ENCODE measurements at places on chromosomes 11 and 22.

DNA sequence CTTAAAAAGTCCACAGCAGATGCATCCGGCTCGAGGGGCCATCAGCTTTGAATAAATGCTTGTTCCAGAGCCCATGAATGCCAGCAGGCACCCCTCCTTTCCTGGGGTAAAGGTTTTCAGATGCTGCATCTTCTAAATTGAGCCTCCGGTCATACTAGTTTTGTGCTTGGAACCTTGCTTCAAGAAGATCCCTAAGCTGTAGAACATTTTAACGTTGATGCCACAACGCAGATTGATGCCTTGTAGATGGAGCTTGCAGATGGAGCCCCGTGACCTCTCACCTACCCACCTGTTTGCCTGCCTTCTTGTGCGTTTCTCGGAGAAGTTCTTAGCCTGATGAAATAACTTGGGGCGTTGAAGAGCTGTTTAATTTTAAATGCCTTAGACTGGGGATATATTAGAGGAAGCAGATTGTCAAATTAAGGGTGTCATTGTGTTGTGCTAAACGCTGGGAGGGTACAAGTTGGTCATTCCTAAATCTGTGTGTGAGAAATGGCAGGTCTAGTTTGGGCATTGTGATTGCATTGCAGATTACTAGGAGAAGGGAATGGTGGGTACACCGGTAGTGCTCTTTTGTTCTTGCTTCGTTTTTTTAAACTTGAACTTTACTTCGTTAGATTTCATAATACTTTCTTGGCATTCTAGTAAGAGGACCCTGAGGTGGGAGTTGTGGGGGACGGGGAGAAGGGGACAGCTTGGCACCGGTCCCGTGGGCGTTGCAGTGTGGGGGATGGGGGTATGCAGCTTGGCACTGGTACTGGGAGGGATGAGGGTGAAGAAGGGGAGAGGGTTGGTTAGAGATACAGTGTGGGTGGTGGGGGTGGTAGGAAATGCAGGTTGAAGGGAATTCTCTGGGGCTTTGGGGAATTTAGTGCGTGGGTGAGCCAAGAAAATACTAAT lies 1.9 kb downstream of the NEAT1 start:
- DNase-seq: no peak

DNA sequence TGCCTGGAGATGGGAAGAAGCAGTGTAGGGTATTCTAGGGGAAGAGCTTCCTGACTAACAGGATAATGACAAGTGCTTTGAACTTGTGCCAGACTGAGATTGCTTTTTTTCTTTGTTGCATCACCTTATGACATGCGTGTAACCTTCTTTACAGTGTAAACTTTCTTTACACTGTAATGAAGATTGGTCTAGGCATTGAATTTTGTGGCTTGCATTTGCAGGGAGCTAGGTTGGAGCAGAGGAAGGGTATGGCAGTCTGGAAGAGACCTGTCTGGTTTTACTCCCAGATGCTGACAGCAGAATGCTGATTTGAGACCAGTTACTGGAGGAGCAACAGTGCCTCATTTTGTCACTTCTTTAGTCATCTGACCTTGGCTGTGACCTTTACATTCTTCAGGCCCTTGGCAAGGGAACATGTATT lies 5.6 kb downstream of the DDB2 start:
- DNase-seq: no peak

DNA sequence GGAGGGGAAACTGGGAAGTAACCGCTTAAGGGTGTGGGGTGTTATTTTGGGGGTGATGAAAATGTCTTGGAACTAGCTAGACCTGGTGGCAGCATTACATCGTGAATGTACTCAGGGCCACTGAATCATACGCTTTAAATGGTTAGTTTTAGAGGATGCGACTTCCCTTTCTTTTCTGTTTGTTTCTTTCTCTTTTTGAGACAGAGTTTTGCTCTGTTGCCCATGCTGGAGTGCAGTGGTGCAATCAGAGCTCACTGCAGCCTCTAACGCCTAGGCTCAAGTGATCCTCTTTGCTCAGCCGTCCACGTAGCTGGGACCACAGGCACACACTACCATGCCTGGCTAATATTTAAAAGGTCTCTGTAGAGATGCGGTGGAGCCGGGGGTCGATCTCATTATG lies 5.6 kb upstream of the MIAT start:
- DNase-seq: no peak

DNA sequence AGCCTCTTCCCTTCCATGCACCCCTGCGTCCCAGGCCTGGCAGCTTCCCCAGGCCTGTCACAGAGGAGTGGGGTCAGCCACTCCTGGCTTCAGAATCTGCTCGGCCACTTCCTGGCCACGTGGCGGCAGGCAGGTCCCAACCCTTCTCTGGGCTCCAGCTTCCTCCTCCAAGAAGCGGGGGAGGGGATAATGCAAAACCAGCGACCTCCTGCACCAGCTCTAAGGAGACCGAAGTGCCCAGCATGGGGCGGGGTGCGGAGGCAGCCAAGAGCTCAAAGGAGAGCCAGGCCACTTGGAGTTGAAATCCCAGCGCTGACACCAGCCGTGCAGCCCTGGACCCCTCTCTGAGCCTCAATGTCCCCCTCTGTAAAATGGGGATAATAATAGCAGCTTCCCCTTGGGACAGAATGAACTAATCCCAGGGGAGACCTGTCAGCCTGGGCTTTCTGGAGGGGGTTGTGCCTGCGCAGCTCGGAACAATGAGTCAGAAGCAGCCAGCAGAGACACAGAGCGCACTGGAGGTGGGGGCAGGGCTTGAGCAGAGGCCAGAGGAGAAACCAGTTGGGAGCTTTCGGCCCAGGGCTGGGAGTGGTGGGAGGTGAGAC lies 22.8 kb upstream of the PICK1 start:
- DNase-seq: peak; percentile 79

GRCh38 chr22:32849501-32849900 lies 48.0 kb downstream of the TIMP3 start:
- no peak for DNase-seq

DNA sequence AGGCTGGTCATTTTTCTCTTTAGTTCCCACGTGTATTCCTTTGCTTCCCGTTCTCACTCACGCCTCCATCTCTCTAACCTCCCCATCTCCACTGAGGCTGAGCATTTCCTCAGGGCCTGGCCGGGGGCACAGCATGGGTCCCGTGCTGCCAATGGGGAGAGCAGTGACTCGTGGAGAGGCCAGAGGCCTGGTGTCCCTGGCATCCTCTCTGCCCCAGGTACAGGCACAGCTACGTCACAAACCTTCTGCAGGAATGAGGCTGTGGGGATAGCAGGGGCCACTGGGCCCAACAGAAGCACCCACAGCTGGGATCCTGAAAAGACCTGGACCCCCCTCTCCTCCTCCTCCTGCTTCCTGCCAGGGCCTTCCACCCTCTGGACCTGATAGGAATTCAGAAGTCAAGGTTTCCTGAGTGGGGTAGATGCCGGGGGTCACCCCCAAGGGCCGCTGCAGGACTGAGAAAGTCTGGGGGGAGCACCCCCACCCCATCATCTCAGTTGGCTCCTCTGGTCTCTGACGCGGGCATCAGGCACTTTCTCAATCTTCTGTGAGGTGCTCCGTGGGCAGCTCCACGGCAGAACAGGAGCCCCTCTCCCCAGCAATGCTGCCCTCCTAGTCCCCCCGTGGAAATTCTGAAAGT lies 11.8 kb downstream of the PNPLA5 start:
- no peak for DNase-seq

GRCh38 chr11:105790840-105791239 lies 181.0 kb downstream of the GRIA4 start:
- DNase-seq: no peak

GRCh38 chr22:19132153-19132552 lies 1.0 kb downstream of the TSSK2 start:
- DNase-seq: no peak

DNA sequence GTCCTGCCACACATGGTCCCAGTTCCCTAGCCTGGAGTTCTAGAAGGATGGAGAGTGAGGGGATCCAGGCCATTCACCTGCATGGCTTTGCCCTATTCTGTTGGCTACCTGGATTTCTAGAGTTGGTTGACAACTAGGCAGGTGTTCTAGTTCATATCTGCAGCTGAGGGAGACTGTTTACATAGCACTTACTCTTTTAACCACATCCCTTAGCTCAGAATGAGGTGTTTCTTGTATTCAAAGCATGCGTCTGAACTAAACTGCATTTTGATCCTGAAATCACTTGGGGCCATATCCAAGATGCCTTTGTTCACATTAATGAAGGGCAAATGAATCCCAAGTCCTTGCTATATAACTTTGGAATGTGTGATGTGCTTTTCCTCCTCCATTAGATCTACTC lies 60.9 kb downstream of the SYT13 start:
- no peak for DNase-seq

DNA sequence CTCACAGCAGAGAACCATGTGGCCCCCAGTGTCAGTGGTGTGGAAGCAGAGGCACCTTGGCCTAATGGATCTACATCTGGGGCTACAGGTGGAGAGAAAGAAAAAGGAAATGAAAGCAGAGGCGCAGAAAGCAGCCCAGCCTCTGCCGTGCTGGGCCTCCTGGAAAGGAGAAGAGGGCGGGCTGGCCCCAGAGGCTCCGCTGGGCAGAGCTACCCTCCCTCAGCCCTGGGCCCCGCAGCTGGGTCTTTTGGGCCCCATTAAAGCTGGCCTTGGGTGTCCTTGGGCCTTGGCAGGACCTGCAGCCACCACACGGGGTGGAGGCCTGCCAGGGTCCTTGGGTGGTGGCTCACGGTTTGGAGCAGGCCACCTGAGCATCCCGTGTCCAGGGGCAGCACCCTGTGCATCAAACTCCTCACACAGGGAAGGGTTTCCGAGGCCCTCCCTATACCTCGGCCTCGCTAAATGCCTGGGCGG lies 31.6 kb upstream of the GAL start:
- no peak for DNase-seq

DNA sequence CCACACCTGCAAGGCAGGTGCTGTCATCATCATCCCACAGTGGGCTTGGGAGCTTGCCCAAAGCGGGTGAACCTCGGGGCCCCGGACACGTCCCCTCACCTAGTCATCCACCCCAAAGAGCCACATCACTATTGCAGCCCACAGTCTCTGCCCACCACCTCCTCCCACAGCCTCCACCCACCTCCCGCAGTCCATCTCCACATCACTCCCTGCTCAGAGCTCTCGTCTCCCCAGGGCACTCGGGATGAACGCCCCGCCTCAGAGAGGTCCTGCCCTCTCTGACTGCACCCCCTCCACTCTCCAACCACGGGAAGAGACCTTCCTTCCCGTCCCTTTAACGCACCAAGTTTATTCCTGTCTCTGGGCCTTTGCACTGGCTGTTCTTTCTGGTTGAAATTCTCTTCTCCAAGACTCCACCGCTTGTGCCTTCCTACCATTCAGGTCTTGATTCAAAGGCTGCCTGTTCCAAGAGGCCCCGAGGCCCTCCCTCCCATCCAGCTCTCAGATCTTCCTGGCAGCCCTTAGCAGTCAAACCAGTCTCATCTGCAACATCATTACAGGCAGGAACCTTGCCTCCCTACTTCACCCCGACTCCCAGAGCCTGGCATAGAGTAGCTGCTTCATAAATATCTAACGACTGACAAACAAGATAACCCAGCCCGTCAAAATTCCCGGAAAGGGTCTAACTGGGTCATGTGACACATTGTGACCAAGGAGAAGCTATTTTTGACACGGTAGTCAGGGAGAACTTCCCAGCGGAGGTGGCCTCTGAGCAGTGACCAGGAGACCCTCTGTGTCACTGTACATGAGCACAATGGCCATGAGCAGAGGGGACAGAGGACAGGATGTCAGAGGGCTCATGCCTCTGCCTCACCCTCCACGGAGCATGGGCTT lies 11.1 kb downstream of the KCNJ4 start:
- DNase-seq: no peak

DNA sequence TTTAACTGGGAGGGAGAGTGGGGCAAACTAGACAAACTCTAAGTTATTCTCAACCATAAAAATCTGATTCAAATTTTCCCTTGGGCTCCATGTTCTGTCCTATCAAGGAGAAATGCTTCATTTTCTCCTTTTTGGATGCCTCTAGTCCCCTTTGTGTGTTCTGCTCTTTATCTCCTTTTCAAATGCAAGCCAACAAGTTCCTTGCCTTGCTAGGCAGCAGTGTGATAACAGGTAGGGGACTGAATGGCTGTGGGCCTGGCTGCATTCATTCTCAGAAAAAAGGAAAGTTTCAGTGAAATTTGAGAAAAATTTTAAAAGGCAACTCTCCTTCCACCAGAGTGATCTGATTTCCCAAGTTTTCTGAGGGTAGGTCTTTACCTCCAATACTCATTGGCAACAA lies 26.9 kb upstream of the MMP8 start:
- no peak for DNase-seq

- peak; percentile 81 for DNase-seq
Observed at GRCh38 chr11:65420979-65421793, 1.4 kb upstream of the NEAT1 start.

DNA sequence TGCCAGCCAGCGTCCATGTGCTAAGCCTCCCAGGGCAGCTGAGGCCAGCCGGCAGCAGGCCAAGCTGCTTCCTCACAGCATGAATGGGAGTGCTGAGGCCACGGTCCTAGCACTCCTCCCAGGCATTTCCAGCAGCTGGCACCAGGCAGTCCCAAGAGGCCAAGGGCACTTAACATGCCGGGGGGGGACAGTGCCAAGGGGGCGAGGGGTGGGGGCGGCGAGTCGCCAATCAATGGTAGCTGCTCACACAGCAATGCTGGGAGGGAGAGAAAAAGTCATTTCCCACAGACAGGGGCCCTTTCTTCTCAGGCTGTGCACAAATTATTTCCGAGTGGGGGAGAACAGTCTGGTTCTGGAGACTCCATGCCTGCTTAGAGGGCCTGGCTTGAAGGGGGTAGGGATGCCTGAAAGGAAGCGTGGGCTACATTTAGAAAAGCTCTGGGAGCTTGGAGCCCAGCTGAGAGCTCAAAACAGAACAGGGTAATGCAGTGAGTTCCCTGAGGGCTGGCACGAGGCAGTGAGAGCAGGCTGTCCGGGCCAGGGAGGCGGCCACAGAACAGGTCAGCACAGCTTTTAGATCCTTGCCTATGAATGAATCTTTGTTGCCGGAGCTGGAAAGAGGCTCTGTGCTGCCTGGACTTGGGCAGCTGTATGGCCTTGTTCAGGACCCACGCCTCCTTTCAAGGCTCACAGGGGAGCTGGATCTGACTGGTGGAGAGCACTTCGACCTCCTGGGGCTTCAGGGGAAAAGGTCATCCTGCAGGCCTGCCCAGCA lies 14.4 kb upstream of the TBC1D10A start:
- peak; percentile 80 for DNase-seq

GRCh38 chr22:44383652-44384562 lies 71.2 kb upstream of the SHISAL1 start:
- DNase-seq: no peak

GRCh38 chr11:121037016-121037415 lies 13.1 kb downstream of the TBCEL start:
- no peak for DNase-seq

DNA sequence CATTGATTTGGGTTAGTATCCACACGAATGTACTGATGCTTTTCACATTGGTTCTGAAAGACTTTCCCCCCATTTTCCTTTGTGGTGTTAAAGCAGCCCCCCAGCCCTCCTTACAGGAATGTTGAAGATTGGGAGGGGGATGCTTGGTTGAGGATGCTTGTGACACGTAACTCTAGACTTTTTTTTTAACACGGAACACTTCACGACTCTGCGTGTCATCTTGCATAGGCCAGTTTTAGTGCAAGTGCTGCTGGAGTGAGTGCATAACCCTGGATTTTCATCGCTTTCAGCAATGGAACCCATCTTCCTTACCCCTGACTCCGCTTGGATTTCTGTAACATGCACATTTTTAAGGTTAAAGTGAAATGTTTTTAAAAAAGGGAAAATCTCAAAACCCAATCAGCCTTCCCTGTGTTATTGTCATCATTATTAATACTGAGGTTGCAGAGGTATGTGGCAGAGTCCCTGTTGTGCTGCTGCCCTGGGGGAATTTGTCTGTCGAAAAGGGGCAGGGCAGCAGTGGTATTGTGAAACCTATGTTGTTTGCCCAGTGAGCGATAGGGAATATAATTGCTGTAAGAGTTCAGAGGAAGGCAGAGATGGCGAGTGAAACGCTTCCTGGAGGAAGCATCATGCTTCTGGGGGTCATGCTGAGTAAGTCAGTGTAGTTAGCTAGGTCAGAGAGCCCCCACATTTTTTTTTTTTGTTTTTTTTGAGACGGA lies 12.1 kb downstream of the CECR2 start:
- DNase-seq: no peak

Measured in hippocampal formation (tissue), 2 donors.